D341Med (cell line): ENCODE measurements at places on chromosomes 4 and X.

DNA sequence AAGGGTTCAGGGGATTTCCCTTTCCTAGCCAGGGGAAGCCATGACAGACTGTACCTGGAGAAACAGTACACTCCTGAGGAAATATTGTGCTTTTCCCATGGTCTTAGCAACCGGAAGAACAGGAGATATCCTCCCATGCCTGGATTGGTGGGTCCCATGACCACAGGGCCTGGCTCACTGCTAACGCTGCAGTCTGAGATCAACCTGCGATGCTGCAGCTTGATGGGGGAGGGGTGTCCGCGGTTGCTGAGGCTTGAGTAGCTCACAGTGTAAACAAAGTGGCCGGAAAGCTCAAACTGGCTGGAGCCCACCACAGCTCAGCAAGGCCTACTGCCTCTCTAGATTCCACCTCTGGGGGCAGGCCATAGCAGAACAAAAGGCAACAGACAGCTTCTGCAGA lies 819.5 kb downstream of the TECRL start:
- no peak for DNase-seq

DNA sequence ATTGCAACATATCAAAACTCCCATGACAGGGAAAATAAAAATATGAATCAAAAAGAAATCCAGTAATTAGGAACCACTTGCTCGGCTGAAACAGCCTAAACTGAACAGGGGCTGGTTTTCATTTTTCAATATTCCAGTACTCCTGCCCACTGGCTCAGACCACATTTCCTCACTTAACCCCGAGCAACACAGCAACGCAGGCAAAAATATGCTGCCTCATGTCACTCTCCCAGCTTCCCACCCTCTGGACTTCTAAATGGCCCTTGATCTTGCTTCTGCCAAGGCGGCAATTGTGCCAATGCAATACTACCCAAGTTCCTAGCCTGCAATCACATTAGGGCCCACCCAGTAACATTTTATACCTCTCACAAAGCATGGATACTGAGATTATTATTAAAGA lies 30.6 kb downstream of the USP46 start:
- no peak for DNase-seq

- DNase-seq: no peak
Measured at GRCh38 chr4:78601013-78601412, 49.4 kb downstream of the ANXA3 start.

DNA sequence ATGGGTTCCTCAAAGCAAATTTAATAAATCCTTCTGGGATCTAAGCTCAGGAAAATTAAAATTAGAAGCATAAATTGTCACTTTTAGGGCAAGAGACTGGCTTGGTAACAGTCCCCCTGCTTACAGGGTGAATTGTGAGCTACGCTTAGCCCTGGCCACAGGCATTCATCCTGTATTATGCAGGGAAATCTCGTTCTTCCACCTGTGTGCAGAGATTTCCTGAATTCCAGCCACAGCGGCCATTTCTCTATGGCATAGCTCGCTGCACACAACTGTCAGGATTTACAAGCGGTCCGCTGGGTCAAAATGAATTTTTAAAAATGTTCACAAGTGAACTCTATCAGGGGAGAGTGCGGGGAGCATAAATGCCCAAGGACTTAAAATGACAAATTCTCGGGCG lies 111.9 kb downstream of the DCTD start:
- no peak for DNase-seq

DNA sequence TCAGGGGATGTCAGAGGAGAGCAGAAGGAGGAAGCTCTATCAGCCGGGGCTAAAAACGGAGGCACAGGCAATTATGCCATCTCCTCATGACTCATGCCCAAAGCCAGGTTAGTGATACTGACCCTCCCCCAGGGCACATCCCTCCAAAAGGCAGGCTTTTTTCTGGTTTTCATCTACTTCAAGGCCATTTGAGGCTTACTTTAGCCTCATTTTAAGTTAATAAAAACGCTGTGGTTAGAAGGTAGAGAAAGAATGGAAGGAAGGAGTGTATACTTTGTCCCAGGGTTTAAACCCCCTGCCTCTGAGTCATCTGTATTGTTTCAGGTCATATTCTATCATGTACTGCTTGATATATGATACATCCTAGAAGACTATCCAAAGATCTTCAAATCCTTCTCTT lies 89.7 kb upstream of the NDP start:
- no peak for DNase-seq

- no peak for DNase-seq
Measured at GRCh38 chr4:5192678-5193077, 141.4 kb downstream of the STK32B start.
